K562 (cell line): ENCODE measurements at places on chromosomes 11 and 22. TPM values are rescaled to one million over a fixed set of nuclear protein-coding genes. Genes with fewer than 3 reads are reported as not detected.

DNA sequence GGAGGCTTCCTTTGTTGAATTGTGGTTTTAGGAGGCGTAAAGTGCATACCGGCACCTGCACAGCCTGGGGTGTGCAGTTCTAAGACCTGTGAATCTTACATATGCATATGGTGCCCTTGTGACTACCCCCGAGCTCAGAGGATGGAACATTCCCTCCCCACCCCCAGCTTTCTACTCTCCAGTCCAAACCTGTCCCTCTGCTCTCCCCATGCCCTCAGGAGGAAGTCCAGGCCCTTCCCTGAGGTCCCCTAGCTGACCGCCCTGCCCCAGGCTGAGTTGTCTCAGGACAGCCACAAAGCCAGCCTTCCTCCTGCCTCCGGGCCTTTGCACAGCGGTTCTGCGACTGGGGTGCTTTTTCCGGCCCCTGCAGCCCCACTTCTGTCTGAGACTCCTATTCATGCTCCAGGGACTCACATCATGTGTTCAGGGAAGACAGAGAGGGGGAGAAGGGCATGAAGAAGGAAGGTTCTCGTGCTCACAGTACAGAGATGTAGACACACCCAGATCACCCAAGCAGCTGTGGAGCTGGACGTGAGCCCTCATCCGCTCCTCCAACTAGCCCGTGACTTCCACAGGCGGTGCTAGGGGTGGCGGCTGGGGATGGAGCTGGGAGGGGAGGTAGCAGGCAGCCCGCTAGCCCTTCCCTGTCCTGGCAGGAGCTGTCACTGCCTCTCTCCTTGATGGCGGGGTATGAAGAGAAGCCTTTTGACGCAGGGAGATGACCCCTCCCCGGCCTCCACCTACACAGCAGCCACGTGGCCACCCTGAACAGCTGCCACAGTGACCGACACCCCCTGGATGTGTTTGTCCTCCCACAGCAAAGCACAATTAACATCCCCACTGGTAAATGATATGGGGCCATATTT is 50.8 kb downstream of the FLRT1 start:
- no peak for DNase-seq

The BET1L gene
- 55.9 and 59.7 TPM in 2 replicates for total RNA-seq

GRCh38 chr11:111327908-111328624 is 29.7 kb downstream of the POU2AF3 start:
- no peak for DNase-seq

The CD82 gene
- 8.2 and 9.4 TPM in 2 replicates for total RNA-seq

The KCNQ1OT1 gene
- total RNA-seq = 1.4 and 1.7 TPM in 2 replicates

The MFRP gene
- not detected in 2 replicates for total RNA-seq

DNA sequence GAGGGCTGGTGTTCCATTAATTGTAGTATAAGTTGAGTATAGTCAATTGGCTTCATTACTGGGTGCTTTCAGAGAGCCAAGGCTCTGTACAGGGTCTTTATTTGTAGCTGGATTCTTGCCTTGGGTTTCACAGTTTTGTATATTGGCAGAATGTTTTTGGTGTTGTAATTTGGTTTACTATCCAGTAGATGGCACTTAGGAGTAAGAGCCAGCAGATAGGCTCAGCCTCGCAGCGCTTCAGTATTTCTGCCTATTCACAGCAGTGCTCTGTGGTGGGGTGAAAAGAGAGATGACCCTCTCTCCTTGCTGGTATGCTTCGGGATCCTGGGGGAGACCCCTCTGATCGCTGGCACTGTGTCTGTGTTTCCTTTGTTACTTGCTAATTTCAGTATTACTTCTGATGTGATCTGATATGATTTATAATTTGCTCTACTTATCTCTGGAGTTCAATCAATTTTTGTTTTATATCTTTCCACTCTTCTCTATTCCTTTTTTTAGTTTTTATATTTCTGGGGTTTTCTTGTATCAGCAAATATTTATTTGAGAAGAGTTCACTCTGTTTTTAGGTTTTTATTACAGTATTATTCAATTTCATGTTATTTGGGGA is 52.2 kb downstream of the ANO5 start:
- DNase-seq = peak; percentile 22

The DNAJB7 gene
- not detected in 2 replicates for total RNA-seq

The ANKK1 gene
- total RNA-seq = not detected in 2 replicates

- DNase-seq = no peak
These were observed 17.8 kb upstream of the TP53I11 start for GRCh38 chr11:44968510-44968909.

DNA sequence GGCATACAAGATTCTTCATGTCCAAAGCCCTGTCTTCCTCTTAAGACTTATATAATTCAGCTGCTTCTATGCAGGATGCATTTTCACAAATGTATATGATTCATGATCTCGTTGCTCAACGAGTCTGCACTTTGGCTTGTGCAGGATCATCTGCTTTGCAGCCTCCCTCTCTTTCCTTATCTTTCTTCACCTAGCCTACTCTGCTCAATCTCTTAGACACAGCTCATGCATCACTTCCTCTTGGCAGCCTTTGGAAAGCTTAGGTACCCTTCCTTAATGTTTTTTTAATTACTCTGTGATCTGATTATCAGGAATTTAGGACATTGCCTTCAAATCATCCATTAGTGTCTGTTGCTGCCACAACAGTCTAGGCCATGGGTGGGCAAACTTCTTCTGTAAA is 673.8 kb downstream of the NELL1 start:
- no peak for DNase-seq

GRCh38 chr11:78194490-78194889 is 5.8 kb downstream of the USP35 start:
- DNase-seq = no peak

- no peak for DNase-seq
These were observed 229.6 kb upstream of the BLID start for GRCh38 chr11:122345586-122345985.

The CAVIN3 gene
- total RNA-seq = 0.13 and 0.20 TPM in 2 replicates

The MOGAT2 gene
- total RNA-seq = 0.09 TPM in 1 of 2 replicates, not detected in the other

The CHADL gene
- total RNA-seq = not detected in 2 replicates
